ENCODE measurements at places on chromosomes 4 and X.

GRCh38 chrX:123949846-123950245 is 11.7 kb upstream of the STAG2 start:
- DNase-seq, result no peak

DNA sequence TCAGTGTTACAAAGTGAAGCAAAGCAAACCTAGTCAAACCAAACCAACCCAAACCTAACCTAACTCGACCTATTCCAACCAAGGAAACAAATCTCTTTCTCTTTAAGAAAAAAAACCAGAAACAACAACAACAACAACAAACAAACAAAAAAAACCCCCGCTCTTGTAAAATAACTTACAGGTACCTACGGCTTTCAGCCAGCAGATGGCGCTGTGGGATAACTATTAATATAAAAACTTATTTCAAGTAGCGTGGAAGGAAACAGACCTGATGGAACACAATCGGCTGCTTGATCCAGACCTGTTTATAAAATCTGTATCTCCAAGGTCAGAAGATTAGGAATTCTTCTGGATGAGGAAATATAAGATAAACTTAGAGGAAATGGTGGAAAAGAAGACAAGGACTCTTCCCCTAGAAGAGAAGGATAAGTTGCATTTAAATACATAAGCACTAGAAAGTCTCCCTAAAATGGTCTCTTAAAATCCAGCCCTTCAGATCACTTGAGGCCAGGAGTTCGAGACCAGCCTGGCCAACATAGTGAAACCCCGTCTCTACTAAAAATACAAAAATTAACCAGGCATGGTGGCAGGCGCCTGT is 34.4 kb upstream of the CDKL5 start:
- DNase-seq, result peak; percentile 65

GRCh38 chrX:138925330-138925729 is 213.8 kb upstream of the FGF13 start:
- DNase-seq, result peak; percentile 58

DNA sequence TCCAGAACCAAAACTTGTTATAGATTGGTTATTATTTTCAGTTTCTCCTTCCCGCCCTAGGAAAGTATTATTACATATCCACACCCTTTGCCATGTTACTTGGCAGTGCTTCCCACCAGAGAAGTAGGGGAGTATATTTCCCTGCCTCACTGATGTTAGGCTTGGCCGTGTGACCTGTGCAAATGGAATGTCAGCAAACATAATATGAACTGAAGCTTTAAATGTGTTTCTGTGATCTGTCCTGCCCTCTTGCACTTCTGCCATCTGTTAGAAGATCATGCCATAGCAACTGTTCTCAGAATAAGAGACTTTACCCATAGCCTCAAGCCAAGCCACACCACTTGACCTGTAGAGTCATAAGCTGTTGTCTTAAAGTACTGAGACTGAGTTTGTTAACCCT is 36.7 kb upstream of the NEUROG2 start:
- DNase-seq, result no peak

DNA sequence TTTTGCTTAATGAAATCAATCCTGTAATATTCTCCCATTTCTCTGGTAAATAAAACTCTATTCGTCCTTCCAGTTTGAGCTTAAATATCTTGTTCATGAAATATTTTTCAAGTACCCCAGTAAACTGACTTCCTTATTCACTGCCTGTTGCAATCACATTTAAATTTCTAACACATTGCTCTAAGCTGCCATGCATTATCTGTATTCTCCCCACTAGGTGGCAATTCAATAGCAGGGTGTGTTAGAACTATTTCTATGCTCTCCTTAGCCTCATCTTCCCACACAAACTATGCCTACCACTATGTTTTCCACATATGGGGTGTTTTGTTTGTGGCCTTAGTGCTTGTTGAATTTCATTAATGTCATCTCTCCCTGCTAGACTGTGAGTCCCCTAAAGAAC is 377.1 kb upstream of the HS3ST1 start:
- peak; percentile 65 for DNase-seq

DNA sequence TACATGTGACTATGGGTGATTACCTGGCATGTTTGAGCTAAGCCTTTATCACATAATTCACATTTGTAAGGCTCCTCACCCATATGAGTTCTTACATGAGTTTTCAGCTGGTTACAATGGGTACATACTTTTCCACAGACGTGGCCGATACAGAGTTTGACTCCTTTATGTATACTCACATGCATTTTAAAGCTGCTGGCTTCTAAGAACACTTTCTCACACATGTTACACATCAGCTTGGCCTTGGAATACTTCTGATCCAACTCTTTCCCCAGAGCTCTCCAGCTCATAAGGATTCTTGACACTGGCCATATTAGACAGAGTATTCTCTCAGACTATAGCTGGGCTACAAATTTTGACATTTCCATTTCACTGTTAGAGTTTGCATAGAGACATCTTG is 66.3 kb downstream of the TAB3 start:
- DNase-seq, result no peak

DNA sequence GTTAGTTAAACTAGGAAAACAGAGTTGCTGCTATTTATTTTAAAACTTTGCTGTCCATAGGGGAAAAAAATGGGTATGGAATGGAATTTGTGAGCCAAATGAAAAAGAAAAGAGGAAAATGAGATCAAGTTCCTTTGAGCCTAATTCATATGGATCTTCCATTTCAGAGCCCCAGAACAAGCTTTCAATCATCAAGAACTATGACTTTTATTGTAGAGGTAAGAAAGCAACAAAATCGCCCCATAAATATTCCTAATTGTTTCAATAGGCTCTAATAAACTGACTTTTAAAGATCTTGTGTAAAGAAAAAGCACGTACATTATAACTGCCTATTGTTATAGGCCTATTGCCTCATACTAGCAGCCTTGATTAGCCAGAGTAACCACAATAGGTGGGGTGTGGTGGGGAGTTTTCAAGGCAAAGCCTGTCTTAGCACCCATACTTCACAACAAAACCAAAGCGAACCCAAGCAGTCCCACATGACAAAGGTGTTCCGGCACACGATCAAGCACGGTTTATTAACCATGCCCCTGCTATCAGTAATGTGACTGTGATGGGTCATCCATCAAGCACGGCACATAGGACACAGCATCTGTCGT is 44.4 kb downstream of the RBM47 start:
- DNase-seq, result no peak

DNA sequence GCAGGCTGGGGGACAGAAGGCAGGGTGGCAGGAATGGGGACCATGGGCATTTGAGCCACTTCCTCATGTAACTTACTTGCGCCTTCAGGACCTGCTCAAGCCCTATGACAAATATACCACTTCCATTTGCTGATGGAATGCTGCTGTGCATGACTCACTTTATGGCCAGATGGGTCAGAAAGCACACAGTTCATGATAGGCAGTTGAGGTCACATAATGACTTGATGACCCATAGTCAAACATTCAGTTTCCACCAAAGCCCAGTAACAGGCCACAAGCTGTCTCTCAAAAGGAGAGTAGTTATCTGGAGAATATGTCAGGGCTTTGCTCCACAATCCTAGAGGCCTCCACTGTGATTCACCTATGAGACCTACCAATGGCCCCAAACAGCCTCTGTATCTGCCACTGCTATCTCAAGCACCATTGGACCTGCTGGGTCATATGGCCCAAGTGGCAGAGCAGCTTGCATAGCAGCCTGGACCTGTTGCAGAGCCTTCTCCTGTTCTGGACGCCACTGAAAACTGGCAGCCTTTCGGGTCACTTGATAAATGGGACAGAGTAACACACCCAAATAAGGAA is 5.3 kb upstream of the PAPSS1 start:
- peak; percentile 38 for DNase-seq

DNA sequence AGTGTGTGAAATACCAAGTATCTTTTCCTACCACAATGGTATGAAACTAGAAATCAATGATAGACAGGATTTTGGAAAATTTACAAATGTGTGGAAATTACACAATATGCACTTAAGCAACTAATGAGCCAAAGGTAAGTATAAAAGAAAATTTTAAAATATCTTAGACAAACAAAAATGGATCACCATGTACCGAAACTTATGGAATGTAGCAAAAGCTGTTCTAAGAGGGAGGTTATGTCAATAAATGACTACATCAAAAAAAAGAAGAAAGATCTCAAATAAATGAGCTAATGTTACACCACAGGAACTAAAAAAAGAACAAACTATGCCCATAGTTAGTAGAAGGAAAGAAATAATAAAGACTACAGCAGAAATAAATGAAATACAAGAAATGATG is 1084.1 kb downstream of the TECRL start:
- no peak for DNase-seq

GRCh38 chr4:130073145-130073790 is 977.3 kb downstream of the C4orf33 start:
- no peak for DNase-seq

GRCh38 chr4:115126491-115126890 is 13.1 kb upstream of the NDST4 start:
- DNase-seq, result no peak

- DNase-seq, result peak; percentile 10
Measured at GRCh38 chr4:59818656-59819055, 1381.5 kb upstream of the ADGRL3 start.

DNA sequence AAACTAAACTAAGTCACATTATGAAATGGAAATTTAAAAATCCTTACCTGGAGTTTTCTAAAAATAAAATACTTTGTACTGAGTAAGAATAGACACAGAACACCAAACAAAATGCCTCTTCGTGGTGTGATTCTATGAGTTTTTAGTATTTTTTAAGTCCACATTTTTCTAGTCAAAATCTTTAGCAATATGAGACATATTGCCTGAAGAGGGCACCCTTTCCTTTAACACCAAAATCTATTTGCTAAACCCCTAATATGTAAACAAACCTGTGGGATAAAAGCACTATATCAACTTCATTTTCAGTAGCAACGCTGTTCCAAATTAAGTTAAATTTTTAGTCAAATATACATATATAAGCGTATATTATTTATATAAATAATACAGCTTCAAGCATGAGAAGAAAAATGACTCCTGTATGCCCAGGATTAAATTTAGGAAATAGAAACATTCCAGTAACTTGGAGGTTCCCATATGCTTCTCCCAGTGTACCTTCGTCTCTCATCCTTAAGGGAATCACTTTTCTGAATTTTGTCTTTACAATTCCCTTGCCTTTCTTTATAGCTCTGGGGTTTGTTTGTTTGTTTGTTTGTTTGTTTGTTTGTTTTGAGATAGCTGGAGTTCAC is 23.0 kb upstream of the PGM2 start:
- DNase-seq, result peak; percentile 74

DNA sequence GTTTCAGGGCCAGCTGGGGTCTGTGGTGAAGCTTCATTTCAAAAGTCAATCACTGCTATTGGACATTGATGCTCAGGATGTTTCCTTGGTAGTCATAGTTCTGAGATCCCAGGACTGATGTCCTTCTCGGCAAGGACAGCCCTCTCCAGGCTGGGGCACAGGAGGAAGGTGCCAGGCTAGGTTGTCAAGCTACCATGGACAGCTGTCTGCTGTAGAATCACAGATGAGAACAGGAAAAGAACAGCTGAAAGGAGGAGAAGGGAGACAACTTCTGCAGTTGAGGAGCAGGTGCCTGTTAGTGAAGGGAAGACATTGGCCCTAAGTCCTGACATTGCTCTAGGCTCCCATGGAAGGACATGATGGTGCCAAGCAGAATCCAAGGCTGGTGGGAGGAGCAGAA is 58.0 kb downstream of the XAGE2 start:
- DNase-seq, result no peak

Data from inflammatory macrophage (primary cell).